Lung (tissue), 17 donors: ENCODE measurements at places on chromosomes 11 and 22.

- DNase-seq = peak; percentile 58
These were observed 4.6 kb downstream of the ETS1 start for GRCh38 chr11:128582496-128583366.

GRCh38 chr11:28690746-28691145, 582.6 kb downstream of the METTL15 start:
- no peak for DNase-seq

GRCh38 chr11:15675683-15676082, 561.0 kb downstream of the INSC start:
- no peak for DNase-seq

GRCh38 chr11:73388265-73389133, 12.3 kb downstream of the RELT start:
- peak; percentile 40 for DNase-seq

GRCh38 chr22:22178992-22179391, 65.6 kb upstream of the VPREB1 start:
- DNase-seq = no peak

DNA sequence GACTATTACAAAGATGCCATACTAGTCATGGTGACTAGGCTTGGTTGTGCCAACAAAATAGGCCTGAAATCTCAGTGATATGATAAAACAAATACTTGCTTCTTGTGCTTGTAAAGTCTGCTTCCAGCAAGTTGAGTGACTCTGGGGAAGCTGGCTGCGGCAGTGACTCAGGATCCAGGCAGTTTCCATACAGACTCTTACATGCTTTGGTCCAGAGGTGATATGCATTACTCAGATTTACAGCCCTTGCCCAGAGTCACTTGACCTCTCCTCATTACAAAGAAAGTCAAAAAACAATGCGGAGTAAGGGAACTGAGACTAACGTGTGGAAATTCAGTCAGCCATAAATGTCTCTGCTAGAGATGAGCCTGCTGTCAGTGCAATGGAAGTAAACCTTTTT, 387.5 kb downstream of the KCNA4 start:
- DNase-seq = no peak
